ENCODE measurements at places on chromosomes 3 and 15.

GRCh38 chr15:81098349-81098748 is 35.7 kb upstream of the CFAP161 start:
- DNase-seq, result no peak

- no peak for DNase-seq
Measured at GRCh38 chr3:63462732-63463131, 184.6 kb downstream of the SYNPR start.

DNA sequence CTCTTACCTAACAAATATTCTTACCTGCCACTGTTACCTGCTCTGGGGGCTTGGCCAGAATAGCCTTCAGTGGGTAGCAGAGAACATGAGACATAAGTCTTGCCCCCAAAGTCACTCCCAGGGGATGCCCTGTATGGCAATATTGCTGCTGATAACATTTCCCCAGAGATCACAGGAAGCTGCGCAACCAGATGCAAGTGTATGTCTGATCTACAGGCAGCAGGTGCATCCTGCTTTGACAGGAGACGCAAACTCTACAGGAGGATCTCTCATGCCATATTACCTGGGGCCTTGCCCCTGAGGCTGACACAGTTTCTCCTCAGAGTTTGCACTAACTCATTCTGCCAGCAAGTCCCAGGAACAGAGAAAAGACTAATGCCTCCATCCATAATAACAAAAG is 174.4 kb upstream of the LPP start:
- no peak for DNase-seq

DNA sequence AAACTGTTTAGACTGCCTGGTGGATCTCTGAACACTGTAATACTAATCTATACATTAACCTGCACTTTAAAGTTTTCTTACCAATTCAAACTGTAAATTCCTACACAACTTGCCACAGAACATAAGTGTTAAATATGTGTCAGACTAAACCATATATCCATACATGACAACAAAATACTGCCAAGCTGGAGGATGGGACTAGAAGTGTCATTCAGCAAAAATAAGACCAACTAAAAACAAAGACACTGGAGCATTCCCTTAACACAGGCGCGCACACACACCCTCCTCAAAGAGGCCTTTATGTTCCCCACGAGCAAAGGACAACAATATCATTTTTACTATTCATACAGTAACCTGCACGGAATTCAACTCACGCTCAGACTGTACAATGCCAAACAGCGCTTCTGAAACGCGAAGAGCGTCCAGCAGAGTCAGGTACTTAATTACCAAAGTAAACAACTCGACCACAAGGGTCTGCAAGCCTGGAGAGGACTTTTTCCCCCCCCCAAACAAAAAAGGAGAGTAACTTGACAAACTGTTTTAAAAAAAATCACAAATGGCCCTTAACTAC is 1.1 kb downstream of the DCUN1D1 start:
- no peak for DNase-seq

DNA sequence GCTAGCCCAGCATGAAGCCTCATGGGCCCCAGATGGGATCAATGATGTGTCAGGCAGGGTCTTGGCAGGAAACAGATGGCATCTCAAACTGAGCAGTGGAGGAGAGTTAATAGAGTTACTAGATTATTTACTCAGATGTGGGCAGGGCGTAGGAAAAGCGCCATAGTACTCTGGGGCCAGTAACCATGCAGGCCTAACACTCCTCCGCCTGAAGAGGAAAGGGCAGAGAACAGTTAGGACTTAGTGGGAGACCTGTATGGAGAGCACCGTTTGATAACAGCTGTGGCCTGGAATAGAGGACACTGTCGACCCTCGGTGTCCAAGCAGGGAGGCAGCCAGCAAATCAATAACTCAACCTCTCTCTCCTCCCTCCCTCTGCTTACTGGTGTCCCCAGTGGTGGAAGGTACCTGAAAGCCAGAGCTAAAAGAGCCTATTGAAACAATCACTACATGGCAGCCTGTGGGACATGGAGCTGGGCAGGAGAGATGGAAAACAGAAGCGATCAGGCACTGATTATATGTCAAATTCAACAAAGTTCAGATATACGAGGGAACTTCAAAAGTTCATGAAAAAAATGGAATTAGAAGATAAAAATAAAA is 111.4 kb upstream of the CCNL1 start:
- no peak for DNase-seq

GRCh38 chr15:59561547-59561946 is 50.0 kb upstream of the GCNT3 start:
- no peak for DNase-seq

DNA sequence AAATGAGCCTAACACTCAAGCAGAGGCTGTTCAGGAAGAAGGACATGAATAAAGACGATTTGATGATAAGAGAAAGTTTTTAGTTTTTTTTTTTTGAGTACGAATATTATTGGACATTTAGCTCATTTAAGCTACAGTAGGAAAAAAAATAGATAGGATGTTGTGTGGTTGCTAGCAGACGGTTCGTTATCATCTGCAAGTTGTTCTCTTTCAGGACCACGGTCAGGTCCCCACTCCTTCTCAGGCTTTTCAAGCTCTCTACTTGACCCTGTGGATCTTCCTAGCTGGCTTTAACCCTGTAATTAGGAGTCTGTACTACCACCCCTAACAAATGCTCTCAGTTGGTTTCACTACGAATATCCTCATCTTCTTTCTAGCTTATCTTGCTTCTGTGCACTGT is 1.1 kb downstream of the KCNH8 start:
- DNase-seq, result no peak

DNA sequence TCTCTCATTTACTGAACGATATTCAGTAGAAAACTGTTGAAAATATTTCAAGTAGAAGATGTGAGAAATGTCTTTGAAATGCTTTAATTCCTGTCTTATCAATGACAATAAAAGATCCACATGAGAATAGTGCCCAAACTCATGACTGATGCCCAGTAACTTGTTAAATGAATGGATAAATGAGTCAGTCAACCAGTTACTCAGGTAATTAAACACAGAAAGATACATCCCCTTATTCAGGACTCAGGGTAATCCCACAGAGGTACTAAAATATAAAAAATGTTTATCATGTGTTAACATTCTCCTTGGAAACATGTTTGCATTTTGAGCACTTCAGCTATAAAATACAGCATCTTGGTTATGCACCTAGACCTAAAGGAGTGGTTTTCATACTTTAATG is 169.5 kb downstream of the MBNL1 start:
- no peak for DNase-seq

DNA sequence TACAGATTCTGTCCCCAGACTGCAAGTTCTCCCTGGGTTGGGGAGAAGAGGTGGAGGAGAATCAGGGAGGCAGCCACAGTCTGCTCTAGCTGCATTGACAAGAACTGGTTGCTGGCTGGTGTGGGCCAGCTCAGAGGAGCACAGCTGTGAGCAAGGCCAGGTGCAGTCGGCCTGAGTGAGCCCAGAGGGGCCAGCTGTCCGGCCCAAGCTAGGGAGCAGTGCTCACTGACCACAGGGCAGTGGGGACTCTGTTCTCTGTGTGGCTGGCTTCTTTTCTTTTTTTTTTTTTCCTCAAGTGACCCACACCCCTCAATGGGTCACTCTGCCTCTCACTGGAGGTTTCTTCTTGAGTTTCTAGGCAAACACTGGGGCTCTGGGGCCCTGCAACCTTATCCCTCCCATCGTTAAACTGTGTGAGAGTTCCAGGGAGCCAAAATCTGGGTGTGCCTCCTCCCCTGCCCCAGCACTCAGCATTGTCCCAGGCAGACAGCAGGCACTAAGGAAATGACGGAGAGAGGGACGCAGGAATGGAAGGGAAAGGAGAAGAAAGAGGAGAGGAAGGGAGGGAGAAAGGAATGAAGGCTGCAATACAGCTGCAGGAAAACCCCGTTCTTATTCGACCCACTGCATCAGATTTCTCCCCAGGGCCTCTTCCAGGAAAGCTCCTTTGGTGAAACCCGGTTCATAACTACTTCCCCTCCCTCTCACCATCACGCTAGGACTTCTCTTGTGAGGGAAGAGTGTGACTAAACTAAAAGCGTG is 37.7 kb upstream of the HES1 start:
- DNase-seq, result no peak

GRCh38 chr3:6605227-6605626 is 255.7 kb upstream of the GRM7 start:
- DNase-seq, result no peak

GRCh38 chr3:169512991-169513390 is 150.5 kb downstream of the MECOM start:
- no peak for DNase-seq

- DNase-seq, result no peak
Measured at GRCh38 chr3:187398955-187399354, 30.8 kb downstream of the RTP4 start.

- DNase-seq, result no peak
Measured at GRCh38 chr15:90465140-90465929, 64.4 kb upstream of the CRTC3 start.

- no peak for DNase-seq
Measured at GRCh38 chr15:62938825-62939224, 103.7 kb upstream of the TPM1 start.

DNA sequence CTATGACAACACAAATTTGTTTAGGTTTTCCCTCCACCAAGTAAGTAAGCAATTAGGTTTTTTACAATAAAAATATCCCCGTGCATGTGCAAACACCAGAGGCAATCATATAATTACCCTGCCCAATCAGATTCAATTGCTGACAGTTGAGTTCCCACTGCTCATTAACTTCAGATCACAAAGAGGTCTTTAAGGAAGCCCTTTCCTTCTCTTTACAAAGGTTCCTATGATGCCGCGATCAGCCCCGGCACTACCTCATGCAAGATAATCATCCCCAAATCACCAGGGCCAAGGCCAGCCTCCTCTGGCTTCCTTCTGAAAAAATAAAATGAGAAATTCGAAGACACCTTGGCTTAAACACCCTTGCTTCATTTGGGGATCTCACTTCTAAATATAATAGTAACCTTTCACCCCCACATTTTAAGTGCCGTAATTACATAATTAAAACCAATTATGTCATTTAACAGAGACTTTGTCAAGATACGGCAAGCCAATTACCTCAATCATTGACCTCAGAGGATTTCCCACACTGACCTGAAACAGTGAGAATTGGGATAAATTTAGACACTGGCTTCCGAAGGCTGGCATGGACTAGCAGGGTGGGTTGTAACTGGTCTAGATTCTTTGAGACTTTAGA is 121.3 kb upstream of the WNT5A start:
- DNase-seq, result no peak

GRCh38 chr15:62760538-62760937 is 282.0 kb upstream of the TPM1 start:
- no peak for DNase-seq

DNA sequence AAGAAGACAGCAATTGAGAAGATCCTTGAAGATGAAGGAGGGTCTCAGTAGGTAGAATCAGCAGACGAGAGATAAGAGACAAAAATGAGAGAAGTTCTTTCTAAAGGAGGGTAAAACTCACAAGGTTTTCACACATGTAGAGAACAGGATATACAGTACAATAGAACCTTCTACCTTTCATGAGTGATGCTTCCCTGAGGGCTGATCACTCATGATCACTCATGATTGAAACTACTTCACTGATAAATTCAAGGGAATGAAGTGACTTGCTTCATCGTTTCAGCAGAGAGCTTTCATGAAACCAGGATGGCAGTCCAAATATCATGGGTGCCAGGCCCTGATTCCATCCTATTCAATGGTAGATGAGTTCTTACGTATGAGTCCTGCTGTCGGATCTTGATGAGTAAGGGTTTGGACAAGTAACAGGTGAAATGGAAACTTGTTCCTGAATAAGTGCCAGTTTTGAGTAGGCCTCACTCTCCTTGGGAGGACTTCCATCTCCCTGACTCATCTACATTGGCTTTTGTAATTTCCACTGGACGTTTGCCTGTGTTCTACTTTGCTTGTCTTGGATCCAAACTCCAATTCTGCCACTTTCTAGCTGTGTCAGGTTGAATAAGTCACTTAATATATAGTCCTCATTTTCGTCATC is 9.6 kb upstream of the CLDN16 start:
- no peak for DNase-seq

DNA sequence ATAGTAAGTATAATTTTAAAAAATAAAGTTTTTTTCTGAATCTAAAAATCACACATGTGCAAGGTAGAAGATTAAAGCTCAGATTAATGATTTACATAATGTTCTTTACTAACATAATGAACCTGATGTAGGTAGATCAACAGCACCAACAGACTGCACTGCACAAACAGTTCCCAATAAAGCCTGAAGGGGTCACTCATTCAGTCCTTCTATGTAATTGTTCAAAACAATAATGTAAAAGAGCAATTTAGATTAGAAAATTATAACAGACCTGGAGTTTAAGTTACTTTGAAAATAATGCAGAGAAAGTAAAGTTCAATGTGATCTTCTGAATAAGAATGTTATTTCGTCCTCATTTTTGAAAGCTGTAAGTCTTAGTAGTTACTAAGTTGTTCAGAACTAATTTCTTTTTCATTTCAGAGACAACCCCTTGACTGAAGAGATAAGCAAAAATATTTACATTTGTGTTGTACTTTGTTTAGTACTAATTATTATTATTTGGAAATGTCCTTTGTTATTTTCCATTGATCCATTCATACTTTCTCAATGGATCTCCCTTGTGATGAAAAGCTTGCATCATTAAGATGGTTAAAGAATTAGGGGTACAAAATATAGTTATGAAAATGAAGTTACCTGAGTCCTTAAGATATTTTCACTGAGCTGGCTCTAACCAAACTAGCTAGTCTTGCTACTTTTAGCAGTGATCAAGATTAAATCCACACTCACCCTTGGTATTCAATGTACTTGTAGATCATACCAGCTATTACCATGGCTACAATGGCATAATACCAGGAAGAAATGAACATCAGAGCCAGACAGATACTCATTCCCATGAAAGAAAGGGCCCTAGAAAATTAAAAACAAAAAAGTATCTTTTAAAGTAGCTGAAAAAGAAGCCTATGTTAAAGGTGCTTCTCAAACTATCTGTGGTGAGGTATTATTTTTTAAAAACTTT is 16.8 kb downstream of the EMC4 start:
- no peak for DNase-seq

DNA sequence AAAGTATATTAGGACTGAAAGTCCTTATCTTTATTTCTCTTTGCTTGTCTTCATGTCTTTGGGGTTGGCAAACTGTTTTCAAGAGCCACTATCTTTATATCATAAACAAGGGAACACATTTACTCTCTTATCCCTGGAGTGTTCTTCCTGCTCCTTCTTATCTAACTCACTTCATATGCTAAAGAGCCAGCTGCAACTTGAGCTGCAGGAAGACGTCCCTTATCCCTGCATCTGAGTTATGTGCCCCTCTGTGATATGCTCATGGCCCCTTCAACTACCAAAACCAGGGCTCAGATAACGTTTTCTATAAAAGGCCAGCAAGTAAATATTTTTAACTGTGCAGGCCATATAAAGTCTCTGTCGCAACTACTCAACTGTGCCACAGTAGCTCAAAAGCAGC is 137.0 kb upstream of the CRBN start:
- DNase-seq, result no peak

- no peak for DNase-seq
Measured at GRCh38 chr3:187624588-187624987, 45.6 kb downstream of the SST start.

DNA sequence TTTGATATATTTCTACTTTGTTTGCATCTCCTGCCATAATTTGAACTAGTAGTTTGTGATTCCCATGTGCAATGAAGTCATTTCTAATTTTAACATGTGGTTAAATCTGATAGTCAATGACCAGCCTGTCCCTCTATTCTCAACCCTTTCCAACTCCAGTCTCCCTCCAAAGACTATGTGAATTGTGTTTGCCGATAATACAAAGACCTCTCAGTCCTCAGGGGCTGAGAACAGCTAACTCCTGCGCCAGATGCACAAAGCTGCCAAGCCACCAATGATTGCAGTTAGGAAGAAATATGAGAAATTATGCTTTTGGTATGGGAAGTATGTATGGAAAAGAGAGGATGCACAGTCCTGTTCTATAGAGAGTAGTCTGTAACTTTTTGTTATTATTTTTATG is 54.0 kb downstream of the KCNH8 start:
- no peak for DNase-seq

All from coronary artery (tissue), 2 donors.